ENCODE measurements at places on chromosomes 16 and 17.

DNA sequence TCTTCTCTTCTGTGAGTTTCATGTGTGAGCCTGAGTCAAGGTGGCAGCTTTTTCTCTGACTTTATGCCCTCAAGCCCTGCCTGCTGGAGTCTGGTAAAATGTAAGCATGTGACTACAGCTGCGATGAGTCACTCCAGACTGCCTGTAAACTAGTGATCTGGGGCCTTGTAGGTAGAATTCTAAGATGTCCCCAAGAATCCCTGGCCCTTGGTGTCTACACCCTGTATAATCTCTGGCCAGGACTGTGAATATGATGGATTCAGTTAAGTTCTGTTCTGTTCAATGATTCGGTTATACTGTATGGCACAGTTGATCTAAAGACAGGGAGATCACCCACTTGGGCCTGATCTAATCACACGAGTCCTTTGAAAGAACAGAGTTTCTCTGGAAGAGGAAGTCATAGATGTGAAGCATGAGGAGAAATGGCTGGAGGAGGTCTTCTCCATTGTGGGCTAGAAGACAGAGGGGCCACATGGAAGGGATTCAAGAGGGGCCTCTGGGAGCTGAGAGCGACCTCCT lies 29.8 kb downstream of the PRSS54 start:
- peak; percentile 86 for DNase-seq

- no peak for DNase-seq
These were observed 83.3 kb upstream of the IRX3 start for GRCh38 chr16:54369861-54370260.

- DNase-seq, result no peak
These were observed 49.0 kb upstream of the DHX40 start for GRCh38 chr17:59516451-59516850.

DNA sequence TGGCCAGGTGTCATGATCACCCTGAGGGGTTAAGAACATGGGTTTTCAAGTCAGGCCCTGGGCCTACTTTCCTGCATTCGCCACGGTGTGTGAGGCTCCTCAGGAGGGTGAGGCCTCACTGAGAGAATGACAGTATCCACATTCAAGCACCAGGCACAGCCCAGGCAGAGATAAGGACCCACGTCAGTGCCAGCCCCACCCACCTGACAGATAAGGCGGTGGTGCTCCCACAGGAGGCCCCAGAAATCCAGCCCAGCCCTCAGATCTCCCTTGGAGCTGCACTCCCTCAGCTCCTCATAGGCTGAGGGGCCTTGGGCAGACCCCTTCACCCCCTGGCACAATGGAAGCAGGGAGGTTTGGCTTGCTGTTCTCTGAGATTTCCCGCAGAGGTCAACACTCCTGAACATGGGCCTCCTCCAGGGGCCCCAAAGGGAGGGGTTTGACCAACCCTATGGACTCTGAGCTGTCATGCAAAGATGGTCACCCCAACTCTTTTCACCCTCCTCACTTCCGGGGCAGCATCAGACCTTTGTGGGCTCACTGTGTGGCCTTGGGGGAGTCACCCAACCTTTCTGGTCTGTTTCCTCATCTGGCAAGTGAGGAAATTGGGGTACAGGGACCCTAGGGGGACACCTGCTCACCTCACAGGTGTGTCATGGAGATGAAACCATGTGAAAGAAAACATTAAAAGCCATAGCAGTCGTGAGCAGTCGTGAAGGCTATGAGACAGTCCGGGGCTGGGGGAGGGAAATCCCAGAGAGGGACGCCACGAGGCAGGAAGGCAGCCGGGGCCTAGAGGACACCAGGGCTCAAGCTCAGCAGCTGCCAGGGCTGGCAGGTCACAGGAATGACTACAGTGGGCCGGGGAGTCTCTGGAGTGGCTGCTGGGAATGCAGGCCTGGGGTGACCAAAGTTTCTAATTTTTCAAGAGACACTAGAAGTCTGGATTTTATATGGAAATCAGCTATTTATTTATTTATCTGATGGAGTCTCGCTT lies 15.4 kb downstream of the PLLP start:
- DNase-seq, result no peak

GRCh38 chr17:33777674-33778073 lies 477.4 kb upstream of the CCL2 start:
- no peak for DNase-seq

DNA sequence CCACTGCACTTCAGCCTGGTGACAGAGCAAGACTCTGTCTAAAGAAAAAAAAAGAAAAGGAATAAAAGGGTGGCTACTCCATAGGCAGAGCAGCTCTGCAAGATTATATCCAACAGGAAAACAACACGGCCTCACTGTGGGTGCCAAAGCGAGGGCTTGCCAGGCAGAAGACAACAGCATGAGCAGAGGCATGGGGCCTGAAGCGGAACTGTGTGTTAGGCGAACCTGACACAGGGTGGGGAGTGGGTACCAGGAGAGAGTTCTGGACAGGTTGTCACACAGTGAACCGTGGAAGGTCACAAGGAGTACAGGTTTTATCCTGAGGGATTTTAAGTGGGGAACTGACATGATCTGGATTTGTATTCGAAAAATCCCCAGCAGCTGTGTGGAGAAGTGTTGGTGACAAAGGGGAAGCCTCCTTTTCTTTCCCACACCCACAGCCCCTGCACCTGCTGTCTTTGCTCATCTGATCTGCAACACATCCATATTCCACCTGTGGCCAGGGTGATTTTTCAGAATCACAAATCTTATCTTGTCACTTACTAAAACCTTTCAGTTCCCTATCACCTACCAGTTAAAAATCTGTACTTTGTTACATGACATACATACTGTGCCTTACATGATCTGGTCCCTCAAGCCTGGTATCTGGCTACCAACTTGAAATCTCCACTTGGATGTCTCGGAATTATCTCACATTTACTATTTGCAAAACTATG lies 23.2 kb upstream of the ARHGAP17 start:
- no peak for DNase-seq

DNA sequence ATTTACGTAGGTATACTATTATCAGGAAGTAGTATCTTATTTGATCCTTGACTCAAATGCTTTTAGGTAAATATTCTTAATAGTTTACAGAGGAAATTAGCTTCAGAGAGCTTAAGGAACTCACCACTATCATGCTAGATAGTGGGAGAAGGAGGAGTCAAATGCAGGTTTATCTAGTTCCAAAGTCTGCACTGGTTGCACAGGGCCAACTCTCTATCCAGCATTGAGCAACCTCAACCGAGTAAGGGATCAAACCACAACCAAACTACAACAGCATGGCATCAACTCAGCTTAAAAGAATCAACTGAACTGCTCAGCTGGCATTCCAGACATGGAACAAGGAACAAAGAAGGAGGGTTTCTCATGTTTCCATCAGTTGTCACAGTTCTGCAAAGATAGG lies 306.0 kb downstream of the MAF start:
- DNase-seq, result no peak

- DNase-seq, result no peak
These were observed 24.7 kb downstream of the NSMCE1 start for GRCh38 chr16:27243725-27244362.

DNA sequence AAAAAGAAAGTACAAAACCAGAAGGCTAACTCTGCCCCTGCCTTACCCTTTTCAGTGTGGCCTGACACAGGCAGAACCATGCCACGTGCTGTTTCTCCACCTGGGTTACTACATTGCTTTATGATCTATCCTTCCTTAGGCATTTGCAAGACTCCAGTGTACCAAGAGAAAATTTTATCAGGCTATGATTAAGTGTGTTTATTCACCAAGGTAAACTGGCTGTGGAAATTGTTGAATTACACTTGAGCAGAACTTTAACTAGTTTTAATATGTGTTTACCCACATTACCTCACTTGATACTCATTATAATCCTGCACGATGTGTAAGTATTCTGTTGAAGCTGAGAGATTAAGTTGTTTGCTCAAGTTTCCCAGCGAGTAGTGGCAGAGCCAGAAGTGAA lies 129.7 kb upstream of the MYOCD start:
- DNase-seq, result no peak

GRCh38 chr17:31486351-31487062 lies 95.0 kb downstream of the RAB11FIP4 start:
- DNase-seq, result no peak

GRCh38 chr16:84973776-84974523 lies 37.4 kb downstream of the ZDHHC7 start:
- no peak for DNase-seq

DNA sequence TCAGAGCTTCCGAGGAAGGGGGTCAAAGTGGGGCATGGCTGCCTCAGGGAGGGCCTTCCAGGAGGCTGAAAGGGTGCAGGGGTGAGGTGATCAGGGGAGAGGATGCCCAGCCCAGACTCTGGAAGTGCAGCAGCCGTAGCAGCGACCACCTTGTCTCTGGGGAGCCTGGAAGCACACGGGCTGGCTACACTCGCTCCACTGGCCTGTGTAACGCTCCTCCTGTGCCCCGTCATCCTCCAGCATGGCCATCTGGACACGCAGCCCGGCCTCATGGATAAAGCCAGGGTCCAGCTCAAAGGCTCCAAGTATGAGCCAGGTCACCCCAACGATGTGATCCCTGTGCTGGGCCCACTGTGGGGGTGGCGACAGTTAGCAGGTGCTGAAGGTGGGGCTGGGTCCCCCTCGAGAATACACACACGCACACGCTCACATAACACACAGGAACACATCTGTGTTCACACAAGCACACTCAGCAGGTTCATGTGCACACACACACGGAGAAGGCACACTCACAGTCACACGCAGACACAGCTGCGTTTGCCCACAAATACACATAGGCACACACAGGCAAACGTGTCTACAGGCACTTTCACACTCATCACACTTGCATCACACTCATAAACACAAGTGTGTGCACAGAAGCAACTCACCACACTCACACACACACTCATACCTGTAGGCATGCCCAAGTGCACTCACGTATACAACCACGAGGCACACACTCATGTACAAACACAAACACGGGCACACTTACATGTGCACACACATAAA lies 19.3 kb downstream of the POLR3K start:
- no peak for DNase-seq

DNA sequence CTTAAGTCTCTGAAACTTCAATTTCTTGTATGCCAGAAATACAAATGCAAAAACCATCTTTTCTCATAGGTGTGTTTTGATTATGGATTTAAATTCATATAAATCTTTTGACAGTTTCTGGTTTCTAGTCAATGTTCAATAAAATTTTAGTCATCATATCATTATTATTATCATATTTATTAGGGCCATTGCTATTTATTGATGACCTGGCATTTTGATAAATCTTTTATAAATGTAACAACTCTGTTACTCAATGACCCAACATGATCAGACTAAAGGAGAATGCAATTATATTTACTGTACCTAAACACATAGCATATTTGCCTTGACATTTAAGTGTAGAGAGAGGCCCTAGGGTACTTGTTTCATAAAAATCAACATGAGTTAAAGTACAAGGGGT lies 320.8 kb downstream of the CDH8 start:
- no peak for DNase-seq

GRCh38 chr16:471353-472198 lies 46.1 kb downstream of the RAB11FIP3 start:
- DNase-seq, result peak; percentile 12

DNA sequence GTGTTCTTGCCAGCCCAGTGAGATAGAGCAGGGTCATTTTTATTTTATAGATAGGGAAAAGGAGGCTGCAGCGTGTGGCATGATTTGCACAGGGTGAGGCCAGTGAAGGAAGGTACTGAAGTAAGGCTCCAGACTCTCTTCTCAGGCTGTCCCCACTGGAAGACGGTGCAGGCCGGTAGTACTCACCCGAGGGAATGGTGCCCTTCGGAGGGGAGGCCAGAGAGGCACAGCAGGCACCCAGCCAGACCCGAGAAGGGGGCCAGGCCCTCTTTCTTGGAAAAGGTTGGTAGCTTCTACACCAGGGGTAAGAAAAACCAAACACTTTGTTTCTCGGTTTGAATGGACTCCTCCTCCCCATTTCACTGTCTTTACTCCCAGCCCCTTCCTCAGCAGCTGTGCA lies 288 bp downstream of the ANKRD40CL start:
- no peak for DNase-seq

DNA sequence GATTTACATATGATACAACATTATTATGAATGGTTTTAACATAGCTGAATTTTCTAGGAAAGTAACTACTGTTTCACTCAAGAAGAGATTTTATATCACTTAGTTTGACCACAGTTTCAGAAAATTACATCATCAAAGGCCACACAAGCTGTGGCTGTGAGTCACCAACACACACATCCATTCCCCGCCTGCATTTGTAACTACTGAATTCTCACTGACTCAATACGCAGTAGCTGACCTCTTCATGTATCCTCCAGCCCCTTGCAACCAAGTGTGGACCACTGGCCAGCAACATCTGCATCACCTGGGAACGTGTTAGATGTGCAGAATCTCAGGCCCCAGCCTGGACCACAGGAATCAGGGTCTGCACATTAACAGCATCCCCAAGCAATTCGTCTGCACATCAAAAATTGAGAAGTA lies 197.6 kb downstream of the XYLT1 start:
- DNase-seq, result peak; percentile 87

DNA sequence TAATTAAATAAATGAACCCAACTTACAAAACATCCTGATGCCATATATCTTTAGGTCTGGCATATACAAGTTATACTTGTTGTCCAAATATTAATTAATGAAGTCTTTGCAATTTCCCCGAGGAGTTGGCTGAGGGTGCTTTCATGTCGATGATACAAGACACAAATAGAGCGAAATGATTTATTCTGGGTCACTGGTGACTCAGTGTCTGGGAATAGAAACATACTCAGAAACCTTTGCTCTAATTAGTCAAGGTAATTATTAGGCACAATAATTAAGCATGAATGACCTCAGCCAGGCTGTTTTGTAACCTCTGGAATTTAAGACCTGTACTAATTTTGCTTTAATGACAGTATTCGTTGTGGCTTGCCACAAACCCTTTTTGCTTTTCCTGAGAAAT lies 37.0 kb upstream of the HAPSTR1 start:
- DNase-seq, result no peak

GRCh38 chr17:49595980-49596379 lies 20.3 kb downstream of the NXPH3 start:
- DNase-seq, result no peak

DNA sequence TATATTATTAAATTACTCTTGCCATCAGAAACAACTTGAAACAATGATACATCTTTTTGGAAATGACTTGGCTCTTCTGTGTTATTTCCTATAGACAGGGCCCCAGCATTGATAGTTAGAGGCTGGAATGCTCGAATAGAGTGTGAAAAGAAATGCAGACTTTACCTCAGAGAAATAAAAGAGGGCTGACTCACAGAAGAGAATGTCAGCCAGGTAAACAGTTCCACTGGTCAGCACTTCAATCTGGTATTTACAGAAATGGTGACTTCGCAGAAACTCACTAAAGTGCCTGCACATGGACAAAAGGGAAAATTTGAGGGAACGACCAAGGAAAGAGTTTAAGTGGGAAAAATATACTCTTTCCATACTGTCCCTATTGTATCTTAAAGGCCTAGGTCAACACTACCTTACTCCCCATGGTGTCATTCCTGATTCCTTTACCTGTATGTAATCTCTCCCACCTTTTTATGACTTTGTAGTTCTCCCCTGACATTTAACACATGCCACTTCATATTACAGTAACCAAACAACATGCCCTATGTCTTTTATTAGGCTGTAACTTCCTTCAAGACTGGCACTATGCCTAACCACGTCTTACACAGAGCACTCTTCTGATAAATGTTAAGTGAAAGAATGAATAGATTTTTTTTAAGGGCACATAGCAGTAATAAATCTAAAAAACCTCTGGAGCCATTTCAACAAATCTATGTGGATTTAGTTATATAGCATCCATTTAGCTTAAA lies 36.7 kb downstream of the AKAP10 start:
- peak; percentile 51 for DNase-seq

- no peak for DNase-seq
These were observed 7.8 kb downstream of the TTC19 start for GRCh38 chr17:16007439-16007838.

GRCh38 chr17:75778861-75779249 lies 5.8 kb upstream of the UNK start:
- peak; percentile 43 for DNase-seq

Measured in EL (cell line).